ENCODE measurements at places on chromosomes 2 and 18.
A peak's percentile ranks its signal among the peaks of the same experiment; 100 is the strongest.

DNA sequence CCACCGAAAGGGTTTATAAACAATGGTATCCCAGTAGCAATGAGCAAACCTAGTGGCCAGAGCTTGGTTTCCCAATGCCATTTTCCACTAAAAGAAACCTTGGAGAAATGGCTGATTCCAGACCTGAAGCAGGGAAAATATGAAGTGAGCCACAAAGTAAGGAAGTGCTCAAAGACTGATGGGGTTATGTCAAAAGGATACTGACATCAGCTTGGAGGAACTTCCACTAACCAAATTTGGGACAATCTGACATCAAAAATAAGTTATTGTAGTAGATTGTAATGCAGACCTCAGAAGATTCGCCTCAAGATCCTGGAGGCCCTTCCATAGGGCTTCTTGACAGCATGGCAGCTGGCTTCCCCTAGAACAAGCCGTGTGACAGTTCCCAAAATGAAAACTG is 79.4 kb upstream of the SP3 start:
- no peak for DNase-seq

GRCh38 chr18:77635451-77635850 is 385.8 kb downstream of the GALR1 start:
- no peak for DNase-seq

DNA sequence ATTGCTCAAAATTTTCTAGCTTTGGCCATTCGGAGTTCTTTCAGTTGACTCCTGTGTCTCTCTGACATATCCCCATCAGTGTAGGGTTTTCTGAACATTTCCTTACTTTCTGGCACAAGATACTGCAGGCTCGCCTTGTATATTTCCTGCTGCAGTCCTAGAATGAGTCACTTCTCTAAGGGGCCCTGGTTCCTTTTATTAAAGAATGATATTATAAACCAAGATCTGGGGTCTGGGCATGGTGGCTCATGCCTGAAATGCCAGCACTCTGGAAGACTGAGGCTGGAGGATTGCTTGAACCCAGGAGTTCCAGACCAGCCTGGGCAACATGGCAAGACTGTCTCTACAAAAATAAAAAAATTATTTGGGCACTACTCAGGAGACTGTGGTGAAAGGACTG is 3.0 kb upstream of the RPL37A start:
- DNase-seq: no peak

GRCh38 chr2:38394903-38395341 is 17.8 kb upstream of the ATL2 start:
- DNase-seq: no peak

DNA sequence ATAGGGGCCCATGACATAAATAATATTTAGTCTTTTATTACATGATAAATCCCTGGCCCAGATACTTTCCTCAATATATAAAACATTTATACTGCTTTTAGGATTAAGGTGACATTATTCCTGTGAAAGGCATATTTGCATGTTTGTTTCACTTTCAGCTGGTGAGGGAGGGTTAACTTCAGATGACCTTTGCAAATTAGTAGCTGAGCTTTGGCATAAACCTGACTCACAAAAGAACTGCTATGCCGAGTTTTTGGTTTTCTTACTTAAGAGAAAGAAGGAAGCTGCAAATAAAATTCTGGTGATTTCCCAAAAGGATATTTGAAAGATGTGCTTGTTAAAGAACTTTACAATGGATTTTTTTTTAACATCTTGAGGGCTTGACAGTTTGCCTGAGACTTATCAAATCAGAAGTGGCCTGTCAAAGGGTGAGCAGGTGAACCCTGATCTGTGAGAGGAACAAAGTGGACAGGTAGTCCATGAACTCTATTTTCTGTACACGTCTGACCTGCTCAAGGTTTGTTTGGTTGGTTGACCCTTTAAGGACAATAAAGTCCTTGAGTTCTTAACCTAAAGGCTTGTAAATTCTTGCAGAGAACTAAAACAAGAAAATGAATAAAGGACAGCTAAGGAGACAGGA is 93.5 kb downstream of the FAM124B start:
- DNase-seq: peak; percentile 23

DNA sequence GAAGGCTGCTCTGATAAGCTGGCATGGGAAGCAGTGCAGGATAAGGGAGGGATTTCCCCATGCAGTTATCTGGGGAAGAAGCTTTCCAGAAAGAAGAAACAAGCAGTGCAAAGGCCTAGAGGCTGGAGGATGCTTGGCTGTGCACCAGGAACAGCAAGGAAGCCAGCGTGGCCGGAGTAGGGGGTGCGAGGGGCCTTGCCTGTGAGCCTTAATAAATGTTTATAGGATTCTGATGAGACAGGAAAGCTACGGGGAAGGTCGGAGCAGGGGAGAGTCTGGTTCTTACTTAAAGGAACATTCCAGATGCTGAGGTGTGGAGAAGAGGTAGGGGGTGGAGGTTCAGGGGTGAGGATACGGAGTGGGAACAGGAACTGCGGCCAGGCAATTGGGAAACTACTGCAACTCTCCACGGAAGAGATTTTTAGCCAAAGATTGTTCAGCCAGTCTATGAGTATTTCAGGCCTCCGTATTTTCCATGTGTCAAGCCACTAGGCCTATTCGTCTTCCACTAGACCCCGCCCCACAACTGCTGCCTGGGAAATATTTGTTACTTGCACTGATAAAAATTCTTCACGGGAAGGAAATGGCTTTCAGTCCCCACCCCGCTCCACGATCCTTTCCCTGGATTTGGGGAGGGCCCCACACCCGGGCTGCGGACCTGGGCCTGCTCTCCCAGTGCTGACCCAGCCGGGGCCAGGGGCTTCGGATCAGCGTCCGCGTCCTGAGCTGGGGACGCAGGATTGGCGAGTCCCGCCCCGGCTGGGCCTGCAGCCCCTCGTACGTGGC is 516 bp downstream of the EIF2AK2 start:
- DNase-seq: no peak

DNA sequence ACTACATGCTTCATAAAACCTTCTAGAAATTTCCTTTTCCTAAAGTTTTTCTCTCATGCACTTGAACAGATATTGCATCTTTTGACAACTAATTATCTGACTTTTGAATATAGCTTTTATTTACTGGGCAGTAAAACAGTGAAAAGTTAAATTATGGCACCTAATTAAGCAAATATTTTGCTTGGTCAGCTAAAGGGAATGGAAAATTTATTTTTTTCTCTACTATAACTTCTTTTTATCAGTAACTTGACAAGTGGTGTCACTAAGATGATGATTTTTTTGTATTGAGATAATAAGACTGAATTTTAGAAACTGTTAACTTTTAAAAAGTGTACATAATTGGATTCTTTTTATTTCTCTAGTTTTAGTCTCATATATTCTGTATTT is 351.6 kb downstream of the PIK3C3 start:
- DNase-seq: no peak

DNA sequence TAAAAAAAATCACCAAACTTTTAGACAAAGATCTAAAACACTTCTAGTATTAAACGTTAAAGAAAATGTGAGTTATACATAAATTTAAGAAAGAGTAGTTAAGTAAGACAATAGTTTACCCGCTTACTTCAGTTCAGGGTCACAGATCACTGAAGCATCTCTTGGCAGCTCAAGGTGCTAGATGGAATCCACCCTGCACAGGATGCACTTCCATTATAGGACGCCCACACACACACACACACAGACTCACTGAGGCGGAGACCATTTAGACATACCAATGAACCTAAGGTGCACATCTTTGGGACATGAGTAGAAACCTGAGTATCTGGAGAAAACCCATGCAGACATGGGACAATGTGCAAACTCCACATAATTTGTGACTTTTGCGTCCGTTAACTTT is 630.6 kb upstream of the ZNF804A start:
- DNase-seq: no peak

DNA sequence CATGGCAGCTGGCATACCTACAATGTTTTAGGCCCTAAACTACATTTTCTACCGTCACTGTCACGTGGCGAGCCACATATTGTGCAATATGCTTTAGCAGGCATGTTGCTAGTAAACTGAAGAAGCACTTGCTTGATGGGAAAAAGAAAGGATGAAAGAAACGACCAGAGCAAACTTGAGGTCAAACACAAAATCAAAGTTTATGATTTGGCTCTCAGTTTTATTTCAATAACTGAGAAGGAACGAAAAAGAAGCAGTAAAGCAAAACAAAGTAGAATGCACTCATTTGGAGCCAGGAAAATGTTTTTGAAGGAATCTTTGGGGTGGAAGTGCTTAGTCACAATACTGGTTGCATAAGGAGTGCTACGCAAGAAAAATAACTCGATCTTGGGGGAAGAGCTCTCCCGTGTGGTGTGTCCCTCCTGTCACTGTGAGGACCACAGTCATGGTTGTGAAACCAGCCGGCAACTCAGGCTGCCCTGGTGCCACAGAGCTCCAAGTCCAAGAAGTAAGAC is 349.8 kb downstream of the RBM43 start:
- DNase-seq: no peak

- no peak for DNase-seq
These were observed 26.4 kb downstream of the GNLY start for GRCh38 chr2:85720533-85720932.

DNA sequence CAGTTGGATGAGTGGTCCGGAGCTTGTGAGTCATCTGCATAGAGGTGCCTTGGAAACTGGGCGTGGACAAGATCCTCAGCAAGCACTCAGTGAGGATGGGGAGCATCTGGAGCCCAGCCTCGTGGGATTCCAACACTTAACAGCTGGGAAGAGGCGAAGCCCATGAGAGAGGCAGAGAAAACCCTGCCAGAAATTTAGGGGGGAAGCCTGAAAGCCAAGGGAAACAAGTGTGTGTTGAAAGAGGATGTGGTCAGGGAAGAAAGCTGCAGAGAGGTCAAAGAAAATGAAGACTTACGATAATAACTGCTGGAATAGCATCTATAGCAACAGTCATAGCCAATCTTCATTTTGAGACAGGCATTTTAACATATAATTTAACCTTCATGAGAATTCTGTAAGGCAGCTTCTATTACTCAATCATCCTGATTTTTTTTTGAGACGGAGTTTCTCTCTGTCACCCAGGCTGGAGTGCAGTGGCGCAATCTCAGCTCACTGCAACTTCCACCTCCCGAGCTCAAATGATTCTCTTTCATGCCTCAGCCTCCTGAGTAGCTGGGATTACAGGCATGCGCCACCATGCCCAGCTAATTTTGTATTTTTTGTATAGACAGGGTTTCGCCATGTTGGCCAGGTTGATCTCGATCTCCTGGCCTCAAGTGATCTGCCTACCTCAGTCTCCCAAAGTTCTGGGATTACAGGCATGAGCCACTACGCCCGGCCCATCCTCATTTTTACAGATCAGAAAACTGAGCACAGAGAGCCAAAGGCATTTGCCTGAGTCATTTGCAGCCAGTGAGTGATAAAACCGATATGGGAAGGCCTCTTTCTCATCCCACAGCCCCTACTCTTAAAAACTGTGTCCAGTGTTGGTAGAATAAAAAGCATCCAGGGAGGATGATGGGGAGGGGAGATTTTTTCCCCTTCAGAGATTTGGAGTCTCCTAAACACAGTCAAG is 214.4 kb upstream of the EPAS1 start:
- DNase-seq: no peak

DNA sequence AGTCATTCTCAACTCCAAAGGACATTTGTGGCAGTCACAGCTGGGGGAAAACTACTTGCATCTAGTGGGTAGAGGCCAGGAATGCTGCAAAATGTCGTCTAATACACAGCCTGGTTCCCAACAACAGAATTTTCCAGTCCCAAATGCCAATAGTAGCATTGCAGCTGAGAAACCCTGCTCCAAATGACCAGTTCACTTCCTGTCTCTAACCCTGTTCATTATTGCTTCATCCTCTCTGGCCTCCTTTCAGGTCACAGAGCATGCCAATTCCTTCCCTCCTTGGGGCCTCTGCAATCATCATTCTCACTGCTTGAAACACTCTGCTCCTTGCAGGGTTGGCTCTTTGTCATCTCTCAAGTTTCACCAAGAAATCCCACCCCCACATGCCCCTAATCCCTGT is 139.1 kb downstream of the IRS1 start:
- no peak for DNase-seq

DNA sequence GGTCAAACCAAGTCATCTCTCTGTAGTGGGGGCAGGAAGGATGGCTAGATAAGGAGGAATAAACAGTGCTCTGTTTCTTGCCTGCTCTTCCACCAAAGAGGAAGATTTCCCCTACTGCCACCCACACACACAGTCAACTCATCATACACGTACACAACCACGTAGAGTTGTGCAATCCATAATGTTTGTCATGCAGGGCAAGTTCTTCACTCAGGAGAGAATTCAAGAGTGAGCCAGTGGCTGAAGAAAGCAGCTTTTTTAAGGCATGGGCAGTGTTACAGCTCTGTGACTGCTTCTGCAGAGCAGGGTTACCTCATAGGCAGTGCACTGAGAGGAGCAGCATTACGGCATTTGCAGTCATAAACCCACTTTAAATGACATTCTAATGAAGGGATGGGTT is 283.0 kb downstream of the RND3 start:
- no peak for DNase-seq

DNA sequence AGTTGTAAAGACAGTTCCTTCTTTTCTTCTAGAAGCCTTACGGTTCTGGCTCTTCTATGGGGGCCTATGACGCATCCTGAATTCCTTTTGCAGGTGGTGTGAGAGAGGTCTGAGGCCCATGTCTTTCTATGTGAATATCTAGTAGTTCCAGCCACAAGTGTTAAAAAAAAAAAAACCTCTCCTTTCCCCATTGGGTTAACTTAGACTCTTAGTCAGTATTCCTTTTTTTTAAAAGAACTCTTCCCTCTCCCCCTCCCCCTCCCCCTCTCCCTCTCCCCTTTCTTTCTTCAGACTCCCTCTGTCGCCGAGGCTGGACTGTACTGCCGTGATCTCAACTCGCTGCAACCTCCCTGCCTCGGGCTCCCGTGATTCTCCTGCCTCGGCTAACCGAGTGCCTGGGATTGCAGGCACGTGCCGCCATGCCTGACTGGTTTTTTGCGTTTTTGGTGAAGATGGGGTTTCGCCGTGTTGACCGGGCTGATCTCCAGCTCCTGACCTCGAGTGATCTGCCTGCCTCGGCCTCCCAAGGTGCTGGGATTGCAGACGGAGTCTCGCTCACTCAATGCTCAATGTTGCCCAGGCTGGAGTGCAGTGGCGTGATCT is 11.4 kb upstream of the CIDEA start:
- no peak for DNase-seq

DNA sequence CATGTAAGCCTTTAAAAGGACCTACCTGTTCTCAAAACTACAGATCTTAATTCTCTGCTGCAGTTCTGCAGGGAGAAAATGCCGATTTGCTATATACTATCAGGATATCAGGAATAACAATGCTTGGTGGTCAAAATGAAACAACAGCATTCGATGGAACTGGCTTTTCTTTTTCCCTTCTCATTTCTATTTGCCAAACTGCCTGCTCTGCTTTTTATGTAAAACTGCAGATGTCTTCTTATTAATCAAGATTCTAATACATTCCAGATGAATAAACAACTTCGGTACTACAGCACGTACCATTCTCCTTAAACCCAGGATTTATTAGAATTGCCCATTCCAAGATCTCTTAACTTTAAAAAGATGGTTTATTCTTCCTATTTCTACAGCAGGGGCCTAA is 100.9 kb downstream of the ZNF521 start:
- no peak for DNase-seq

- DNase-seq: no peak
These were observed 459.5 kb upstream of the FANCL start for GRCh38 chr2:58700591-58700990.
